Type B pancreatic cell (in vitro differentiated cells): ENCODE measurements at places on chromosomes 3 and 15.
A peak's percentile ranks its signal among the peaks of the same experiment; 100 is the strongest.

DNA sequence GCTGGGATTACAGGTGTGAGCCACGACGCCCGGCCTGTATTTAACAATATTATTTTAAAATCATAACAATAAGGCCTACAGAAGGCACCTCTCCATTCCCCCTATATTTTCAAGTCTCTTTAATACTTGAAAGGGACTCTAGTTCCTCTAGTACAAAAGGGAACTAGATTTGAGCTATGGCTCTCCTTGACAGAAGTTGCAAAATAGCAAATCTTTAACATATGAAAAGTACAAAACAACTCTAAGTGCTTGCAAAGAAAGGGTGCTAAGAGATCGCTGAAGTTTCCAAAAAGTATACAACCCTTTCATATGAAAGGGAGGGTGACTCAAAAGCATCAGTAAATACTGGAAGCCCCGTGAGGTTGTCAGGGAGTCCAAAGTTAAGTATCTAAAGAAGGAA lies 23.8 kb downstream of the AP3S2 start:
- no peak for DNase-seq

GRCh38 chr3:32258869-32259268 lies 20.4 kb downstream of the CMTM8 start:
- DNase-seq, result no peak

- no peak for DNase-seq
Measured at GRCh38 chr3:155963570-155963969, 93.1 kb downstream of the GMPS start.

GRCh38 chr15:43370310-43370974 lies 401 bp downstream of the ZSCAN29 start:
- peak; percentile 72 for DNase-seq

DNA sequence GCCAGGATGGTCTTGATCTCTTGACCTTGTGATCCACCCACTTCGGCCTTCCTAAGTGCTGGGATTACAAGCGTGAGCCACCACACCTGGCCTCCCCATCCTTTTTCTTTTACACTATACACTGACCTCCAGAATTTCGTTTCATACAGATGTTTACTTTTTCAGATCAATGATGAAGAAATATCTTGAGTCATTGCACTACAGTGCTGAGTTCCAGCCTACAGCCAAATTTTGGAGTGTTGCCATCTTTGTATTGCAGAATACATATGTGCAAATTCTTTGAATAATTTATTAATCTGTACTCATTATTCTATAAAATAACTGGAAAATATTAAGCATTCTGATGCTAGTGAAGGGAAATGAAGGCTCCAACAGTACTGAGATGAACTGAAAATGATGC lies 12.5 kb downstream of the ZPLD1 start:
- DNase-seq, result no peak

- DNase-seq, result no peak
Measured at GRCh38 chr15:74060251-74060650, 22.1 kb downstream of the GOLGA6A start.

- DNase-seq, result no peak
Measured at GRCh38 chr3:197955892-197956477, 4.0 kb upstream of the LMLN start.

DNA sequence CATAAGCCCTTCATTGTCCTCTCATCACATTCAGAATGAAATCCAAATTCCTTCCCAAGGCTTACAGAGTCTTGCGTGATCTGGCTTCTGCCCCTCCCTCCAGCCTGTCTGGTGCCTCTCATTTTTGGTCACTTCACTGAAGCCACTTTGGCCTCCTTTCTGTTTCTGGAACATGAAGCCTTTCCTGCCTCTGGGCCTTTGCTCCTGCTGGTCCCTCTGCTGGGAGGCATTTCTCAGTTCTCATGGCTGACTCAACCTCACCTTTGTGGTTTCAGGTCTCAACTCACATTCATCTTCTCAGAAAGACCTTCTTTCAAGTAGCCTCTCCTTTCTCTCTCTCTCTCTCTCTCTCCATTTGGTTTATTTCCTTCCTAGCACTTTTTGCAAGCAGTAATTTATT lies 43.9 kb upstream of the BHLHE40 start:
- no peak for DNase-seq

DNA sequence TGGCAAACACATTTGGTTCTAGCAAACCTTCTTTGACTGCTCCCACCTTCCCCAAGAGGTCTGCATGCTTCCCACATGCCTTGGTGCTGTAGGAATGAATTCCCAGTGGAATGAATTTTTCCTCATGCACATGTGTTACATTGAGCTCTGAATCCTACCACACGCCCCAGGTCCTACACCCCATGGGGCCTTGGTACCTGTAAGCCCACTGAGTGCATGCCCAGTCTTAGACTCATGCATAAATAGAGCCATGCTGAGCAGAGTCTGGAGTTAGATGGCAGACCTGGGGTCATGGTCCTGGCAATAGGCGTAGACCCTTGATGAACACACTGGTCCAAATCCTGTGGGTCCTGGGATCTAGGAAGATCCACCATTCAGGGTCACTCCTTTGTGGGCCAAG lies 81.8 kb downstream of the EPHB1 start:
- DNase-seq, result no peak

DNA sequence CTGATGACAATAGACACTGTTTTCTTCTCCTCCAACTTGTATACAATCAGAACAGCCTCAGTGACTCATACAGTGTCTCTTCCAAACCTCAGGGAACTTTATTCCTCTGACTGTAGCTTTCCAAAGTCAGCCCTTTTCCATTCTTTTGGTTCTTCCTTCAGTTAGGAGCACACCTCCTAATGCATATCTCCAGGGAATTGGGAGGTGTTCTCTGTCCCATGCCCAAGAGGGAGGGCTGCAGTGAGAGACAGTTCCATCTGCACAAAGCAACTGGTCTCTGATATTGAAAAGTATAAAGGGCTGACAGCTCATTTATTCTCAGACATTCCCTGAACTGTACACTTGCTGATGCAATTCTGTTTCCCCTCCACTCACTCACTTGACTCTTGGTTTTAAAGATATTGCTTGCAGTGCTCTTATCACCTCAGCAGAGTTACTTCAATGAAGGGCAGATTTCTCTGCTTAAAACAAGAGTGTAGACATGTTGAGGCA lies 337.8 kb upstream of the TBC1D5 start:
- no peak for DNase-seq

DNA sequence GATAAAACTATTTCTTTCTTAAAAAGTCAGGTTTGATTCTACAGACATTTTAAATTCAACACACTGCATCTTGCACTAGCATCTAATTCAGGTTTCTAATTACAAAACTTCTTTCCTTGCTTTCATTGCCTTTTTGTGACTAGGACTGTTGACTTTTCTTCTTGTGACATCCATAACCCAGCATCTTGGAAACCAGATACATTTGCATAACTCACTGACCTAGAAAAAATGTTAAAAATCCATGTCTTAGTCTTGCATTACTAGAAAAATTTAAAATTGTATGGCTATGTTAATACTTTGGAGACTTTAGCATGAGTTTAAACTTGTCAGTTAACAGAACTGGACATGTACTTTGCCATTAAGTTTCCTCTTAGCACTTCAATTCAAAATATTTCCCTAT lies 72.7 kb downstream of the DTWD1 start:
- DNase-seq, result no peak

DNA sequence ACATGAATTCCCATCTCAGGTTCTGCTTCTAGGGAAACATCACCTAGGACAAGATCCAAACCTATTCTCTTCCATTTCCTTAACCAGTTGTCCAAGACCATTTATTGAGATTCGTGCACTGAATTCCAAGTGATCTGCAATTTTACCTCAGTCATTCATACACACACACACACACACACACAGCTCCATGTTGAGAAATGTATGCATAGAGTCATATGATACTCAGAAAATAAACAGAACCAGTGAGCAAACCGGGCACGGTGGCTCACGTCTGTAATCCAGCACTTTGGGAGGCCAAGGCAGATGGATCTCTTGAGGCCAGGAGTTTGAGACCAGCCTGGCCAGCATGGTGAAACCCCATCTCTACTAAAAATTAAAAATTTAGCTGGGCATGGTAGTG lies 6.1 kb upstream of the KPNA1 start:
- no peak for DNase-seq

DNA sequence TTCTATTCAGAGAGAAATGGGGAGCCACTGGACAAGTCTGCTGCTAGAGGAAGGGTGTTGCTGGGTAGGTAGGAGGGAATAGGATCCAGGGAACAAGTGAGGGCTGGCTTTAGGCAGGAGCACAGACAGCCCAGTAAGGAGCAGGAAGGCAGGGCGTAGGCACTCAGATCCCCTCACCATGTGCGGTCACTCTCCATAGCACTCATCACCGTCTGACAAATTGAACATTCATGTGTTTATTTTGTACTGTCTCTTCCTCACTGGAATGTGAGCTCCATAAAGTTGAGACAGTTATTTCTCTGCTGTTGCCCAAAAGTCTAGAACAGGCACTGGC lies 24.2 kb upstream of the LRRC34 start:
- DNase-seq, result no peak

- no peak for DNase-seq
Measured at GRCh38 chr3:104520228-104520655, 846.5 kb upstream of the ALCAM start.

DNA sequence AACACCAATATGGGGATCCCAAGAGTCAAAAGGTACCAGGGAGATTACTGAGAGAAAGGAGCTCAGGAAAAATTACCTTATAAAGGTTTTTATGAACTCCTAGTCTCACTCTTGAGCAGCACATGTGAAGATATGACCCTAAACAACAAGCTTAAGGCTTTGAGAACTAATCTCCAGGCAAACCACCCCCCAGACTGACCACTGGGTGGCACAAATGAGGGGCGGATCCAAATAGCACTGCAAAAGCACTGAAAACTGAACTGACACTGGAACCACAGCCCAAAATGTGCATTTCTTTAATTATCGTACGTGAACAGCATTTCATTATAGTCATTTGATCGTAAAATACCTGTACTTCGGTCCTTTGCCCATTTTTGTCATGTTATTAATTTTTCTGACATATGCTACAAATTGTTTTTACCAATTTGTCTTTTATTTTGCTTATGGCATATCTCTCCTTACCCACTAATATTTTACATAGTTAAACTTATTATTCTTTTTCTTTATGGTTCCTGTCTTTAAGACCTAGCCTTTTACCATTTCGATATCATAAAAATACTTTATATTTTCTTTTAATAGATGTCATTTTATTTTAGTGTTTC lies 31.5 kb upstream of the TFDP2 start:
- DNase-seq, result no peak

DNA sequence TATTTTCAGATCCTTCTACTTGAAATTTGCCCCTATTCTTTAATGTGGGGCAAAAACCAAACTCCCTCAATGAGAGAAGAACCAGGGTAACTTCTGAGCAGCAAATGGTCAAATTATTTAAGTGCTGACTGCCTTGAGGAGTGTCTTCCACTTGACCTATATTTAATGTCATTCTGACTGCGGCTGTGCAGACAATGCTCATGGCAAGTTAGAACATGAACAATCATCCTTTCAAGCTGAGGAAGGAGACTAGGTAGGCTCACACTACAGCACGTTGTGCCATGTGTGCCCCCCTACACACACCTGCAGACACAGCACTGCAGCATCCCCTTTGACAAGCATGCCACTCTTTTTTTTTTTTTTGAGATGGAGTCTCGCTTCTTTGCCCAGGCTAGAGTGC lies 98.2 kb downstream of the OSBPL10 start:
- no peak for DNase-seq

DNA sequence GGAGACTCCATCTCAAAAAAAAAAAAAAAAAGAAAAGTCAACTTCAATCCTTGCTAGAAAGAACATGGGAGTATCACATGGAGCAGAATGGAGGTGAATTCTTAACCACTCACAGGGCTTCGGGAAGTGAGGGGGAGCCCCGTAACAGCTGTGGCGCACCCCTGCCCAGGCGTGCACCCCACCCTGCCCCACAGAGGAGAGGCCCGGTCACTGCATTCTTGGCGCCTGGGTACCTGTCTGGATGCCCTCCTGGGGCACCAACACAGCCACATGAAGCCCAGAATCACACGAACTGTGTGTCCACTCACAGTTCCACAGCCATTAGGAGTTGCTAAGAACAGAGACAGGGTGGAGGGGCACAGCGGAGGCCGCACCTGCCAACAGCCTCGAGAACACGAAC lies 51.8 kb downstream of the NIPA2 start:
- no peak for DNase-seq

DNA sequence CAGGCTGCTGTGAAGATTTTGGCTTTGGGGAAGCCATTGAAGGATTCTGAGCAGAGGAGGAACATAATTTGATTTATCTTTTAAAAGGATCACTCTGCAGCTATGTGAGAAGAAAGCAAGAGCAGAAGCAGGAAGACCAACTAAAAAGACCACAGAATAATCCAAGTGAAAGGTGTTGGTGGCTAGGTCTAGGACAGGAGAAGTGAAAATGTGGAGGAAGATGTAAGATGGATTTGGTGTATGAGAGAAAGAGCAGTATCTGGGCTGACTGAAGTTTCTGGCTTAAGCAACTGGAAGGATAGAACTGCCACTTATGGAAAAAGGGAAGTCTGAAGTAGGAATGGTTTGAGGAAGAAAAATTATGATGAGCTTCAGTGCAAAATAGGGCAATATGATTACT lies 62.0 kb downstream of the SFMBT1 start:
- DNase-seq, result no peak

- DNase-seq, result peak; percentile 82
Measured at GRCh38 chr3:184338511-184338945, 1.1 kb downstream of the FAM131A start.

- no peak for DNase-seq
Measured at GRCh38 chr15:48175126-48175525, 3.0 kb downstream of the MYEF2 start.

DNA sequence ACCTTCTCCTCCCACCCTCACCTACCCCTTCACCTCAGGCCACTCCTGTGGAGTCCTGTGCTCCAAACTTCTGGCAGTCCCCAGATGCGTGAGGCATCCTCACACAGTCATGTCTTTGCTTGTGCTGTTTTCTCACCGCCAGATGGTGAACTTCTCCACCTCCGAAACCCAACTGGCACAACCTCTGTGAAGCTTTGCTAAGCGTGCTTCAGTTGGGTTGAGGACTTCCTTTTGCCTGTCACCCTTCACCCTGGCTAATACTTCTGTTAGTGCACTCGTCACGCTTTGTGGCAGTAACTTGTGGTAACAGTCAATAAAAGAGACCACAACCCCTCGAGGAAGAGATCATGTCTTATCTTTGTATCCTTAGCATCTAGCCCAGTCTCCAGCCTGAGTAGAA lies 42.0 kb upstream of the SKOR1 start:
- DNase-seq, result no peak

- DNase-seq, result no peak
Measured at GRCh38 chr15:74406992-74407705, 26.6 kb downstream of the SEMA7A start.

DNA sequence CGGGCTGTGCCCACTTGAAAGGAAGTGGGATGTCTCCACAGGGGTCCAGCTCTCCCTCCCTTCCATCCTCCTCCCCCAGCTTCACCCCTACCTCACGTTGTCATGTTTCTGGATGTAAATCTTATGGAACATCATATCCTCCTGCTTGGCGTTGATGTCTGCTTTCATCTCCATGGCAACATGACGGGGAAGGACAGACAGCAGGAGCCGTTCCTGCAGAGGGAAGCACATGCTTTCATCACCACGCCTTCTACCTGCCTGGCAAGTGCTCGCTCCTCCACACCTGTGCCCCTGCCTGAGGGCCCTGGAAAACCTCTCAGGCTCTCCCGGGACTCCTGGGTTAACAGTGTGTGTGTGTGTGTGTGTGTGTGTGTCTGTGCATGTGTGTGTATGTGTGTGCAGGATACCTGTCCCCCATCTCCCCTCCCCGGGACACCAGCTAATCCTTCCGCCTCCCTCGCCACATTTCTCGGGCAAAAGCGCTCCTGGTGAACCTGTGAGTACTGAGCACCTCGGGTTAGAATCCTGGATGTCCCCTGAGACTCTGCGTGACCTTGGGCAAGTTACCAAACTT lies 101.1 kb downstream of the ADCY5 start:
- no peak for DNase-seq

GRCh38 chr3:189143321-189143720 lies 28.4 kb upstream of the TPRG1 start:
- DNase-seq, result no peak
